Brain microvascular endothelial cell (primary cell): ENCODE measurements at places on chromosomes 1 and 21.

- DNase-seq = no peak
These were observed 349.6 kb downstream of the SMYD3 start for GRCh38 chr1:246157516-246157915.

DNA sequence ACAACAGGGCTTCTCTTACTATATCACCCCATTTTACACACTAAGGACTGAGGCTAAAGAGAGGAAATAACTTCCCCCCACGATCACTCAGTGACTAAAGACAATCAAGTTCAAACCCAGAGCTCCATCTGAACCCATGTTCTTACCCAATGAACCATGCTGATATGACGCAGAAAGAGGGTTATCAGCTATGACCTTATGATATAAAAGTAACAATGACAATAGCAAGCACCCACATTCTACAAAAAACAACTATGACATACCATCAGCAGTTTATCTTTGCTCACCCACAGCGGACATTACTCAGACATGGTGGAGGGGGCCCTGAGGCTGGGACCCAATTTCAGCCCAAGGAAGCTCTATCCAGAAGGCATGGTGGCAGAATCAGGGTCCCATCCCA is 75.7 kb downstream of the PTPN14 start:
- peak; percentile 46 for DNase-seq

DNA sequence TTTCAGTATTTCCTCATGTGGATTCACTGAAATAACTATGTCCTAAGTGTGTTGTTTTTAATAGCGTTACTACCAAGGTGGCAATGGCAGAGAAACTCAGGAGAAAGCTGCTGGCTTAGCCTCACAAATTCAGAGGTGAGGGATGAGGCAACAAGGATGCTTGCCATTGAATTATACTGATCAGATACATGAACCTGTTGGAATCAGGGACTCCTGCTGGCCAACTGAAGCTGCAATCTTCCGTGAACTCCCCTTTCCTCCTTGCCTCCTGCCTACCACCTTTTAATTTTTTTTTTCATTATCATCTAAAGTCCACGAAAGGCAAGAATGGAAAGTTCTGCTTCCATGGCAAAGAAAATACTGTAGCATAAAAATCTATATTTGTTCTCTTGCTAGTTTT is 254.7 kb downstream of the NFIA start:
- DNase-seq = no peak

GRCh38 chr1:31791131-31791858 is 24.5 kb downstream of the SPOCD1 start:
- DNase-seq = no peak

- DNase-seq = no peak
These were observed 1.3 kb downstream of the TMEM79 start for GRCh38 chr1:156285437-156285836.

DNA sequence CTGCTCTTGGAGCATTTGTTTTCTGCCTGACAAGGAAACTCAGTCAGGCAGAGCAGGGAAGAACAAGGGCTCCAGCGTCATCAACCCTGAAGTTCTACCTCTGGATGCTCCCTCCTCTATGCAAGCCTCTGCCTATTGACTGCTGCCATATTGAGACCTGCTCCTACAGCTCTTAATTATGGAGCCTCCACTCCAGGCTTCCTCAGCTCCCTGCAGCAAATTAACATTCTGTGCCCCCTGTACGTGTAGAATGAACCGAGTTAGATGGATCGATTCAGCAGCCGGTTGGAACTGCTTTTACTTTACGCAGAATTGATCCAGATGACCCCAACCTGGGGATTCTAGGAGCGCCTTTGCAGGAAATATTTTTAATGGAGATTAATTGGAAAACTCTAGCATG is 68.7 kb downstream of the KIRREL1 start:
- no peak for DNase-seq

DNA sequence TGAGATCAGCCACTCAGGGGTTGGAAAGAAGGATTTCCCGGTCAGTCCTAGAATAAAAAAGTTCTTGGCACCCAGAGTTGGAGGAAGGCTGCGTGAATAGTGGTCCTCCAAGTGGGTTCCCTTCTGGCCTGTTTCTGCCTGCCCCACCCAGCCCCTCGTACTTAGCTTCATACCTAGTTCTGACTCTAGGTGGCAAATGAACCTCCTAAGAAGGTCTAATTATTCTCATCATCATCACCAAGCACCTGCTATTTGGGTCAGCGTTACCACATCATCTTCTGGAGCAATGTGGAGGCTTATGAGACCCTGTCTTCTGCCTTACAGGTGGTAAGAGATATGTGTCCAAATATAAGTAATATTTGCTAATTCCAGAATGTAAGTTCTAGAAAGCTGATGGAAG is 35.9 kb upstream of the NFASC start:
- DNase-seq = no peak

GRCh38 chr21:15749082-15749860 is 19.5 kb downstream of the USP25 start:
- DNase-seq = no peak

GRCh38 chr1:19757641-19758040 is 42.1 kb downstream of the TMCO4 start:
- DNase-seq = no peak

GRCh38 chr1:150987924-150988323 is 5.8 kb downstream of the ANXA9 start:
- DNase-seq = no peak

DNA sequence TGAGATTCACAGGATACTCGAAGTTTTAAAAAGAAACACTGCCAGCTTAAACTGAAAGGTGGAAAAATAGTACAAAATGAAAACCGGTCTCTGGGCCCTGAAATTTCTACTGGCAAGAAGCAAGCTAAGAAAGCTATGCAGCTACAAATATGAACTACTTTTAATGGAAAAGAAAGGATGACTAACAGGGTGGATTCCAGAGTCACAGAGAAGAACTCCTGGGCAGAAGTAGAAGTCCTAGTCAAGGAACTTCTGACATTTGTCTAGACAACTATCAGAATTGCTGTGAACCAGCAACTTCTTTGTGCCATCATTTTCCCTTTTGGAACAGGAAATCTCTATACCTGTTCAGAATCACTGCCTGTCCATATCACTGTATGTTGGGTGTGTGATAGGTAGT is 38.1 kb downstream of the CD160 start:
- DNase-seq = no peak

GRCh38 chr1:209584231-209584672 is 738 bp downstream of the CAMK1G start:
- DNase-seq = no peak

GRCh38 chr1:156935505-156936128 is 15.2 kb downstream of the LRRC71 start:
- no peak for DNase-seq

- no peak for DNase-seq
These were observed 1.6 kb downstream of the SYT2 start for GRCh38 chr1:202708456-202709275.

- no peak for DNase-seq
These were observed 163.4 kb upstream of the SGIP1 start for GRCh38 chr1:66370462-66370971.

GRCh38 chr21:35682904-35683549 is 377.3 kb downstream of the SETD4 start:
- DNase-seq = no peak

DNA sequence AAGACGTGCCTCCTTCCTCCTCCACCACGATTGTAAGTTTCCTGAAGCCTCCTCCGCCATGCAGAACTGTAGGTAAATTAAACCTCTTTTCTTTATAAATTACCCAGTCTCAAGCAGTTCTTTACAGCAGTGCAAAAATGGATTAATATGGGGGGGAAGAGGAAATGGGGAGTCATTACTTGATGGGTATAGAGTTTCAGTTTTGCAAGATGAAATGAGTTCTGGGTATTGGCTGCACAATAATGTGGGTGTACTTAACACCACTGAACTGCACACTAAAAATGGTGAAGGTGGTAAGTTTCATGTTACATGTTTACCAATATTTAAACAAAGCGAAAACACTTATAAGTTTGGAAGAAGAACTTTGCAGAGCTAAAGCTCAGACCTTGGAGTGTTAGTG is 24.3 kb upstream of the DISP1 start:
- DNase-seq = no peak

GRCh38 chr21:30206551-30207251 is 9.2 kb downstream of the CLDN8 start:
- peak; percentile 71 for DNase-seq

- no peak for DNase-seq
These were observed 29.9 kb upstream of the POU2F1 start for GRCh38 chr1:167190747-167191237.

DNA sequence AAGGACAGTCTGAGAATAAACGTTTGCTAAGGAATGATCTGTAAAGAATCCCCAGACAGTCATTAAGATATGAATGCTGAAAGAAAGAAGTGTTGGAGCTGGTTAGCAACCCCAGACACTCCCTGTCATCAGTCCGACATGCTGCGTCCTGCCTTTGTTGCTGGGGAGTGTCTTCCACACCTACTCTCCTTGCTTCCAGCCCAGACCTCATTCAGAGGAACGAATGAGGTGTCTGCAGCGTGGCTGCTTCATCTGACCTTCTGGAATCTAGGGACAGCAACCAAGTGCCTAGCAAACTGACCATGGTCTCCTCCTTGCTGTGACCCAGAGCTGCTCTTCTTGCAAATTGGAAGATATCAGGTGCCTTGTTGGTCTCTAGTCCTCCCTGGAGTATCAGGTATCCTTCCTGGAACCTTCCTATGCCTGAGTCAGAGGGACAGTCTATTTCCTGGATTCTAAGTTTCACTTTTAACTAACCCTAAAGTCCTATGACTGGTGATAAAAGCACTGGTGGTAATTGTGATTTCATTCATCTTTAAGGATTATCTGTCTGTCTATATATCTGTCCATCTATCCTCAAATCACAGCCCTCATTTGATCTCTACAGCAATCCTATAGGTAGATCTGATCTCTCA is 45.3 kb downstream of the NFASC start:
- no peak for DNase-seq

DNA sequence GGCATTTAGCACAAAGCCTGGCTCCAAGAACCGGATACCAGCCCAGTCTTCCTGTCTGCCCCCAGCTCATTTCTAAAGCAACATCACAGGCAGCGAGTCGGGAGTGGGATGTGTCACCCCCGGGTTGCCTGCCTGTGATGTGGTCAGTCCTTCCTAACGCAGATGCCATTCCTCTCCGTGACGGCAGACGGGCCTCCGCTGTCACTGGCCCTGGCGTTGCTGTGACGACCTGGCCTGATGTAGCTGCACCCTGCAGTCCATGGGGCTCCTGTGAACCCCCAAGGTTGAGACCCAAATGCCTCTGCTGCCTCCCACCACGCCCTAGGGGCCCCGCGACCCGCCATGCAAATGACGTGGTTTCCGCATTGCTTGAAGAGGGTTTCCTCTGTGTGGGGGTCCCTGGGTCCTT is 12.3 kb downstream of the TNFRSF1B start:
- peak; percentile 85 for DNase-seq

DNA sequence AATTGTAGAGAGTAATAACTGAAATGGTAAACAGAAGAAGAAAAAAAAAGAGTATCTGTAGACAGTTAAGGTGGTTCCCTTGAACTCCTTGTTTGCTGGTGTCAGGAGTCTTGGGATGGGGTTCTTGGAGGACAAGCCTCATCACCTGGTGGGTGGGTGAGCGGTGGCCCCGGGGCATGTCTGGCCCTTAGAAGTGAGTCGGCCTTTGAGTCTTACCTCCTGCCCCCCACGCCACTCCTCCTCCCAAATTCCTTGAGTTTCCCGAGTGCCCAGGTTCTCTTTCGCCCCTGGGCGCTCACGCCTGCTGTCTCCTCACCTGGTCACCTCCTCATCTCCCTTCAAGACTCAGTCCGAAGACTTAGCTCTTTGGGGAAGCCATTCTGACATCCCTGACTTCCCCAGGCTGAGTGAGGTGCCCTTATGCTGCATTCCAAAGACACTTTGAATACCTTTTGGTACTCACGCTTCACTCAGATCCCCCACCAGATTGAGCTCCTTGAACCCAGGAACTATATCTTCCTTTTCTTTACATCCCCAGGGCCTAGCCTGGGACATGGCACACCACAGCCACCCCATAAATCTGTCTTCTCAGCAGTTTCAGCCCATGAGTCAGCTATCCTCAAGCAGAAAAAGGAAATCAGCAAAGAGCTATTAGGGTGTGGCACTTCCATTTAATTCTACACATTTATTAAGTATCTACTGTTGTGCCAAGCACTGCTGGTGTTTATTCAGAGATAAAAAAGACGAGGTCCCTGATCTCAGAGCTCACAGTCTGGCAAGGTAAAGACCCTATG is 13.5 kb upstream of the IKBKE start:
- DNase-seq = no peak

GRCh38 chr1:32040711-32041110 is 27.0 kb downstream of the KHDRBS1 start:
- DNase-seq = no peak

- no peak for DNase-seq
These were observed 8.5 kb downstream of the UBQLN4 start for GRCh38 chr1:156045076-156045475.

GRCh38 chr21:38959692-38960061 is 153.9 kb downstream of the ETS2 start:
- DNase-seq = no peak

DNA sequence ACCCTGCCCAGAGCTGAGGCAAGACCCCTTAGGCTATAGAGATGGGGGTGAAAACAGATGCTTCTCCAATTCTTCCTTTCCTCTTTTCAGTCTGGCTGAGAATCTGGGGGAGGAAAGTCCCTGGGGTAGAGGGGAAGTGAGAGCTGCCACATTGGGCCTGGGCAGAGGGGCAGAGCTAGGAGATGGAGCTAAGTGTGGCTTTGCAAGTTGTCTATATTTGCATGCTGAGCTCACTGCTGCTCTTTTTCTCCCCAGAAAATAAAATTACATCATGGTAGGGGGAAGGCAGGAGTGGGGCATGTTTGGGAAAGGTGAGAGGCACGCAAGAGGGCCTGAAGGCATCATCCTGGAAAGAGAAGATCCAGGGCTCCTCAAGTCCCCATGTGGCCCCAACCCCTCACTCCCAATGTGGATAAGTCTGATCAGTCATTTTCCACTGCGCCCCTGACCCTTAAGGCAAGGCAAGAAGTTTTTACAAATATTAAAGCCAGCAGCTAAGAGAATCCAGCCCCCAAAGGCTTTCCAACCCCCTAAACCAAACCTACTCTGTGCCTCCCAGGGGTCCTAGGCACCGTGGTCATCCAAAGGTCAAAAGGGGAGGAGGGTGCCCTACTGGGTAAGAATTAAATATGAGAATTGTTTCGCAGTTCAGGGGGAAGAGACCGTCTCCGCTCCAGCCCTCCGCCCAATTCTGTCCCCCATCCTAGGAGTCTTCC is 500 bp upstream of the PEA15 start:
- DNase-seq = no peak

GRCh38 chr1:23466423-23466989 is 17.5 kb downstream of the ASAP3 start:
- no peak for DNase-seq

DNA sequence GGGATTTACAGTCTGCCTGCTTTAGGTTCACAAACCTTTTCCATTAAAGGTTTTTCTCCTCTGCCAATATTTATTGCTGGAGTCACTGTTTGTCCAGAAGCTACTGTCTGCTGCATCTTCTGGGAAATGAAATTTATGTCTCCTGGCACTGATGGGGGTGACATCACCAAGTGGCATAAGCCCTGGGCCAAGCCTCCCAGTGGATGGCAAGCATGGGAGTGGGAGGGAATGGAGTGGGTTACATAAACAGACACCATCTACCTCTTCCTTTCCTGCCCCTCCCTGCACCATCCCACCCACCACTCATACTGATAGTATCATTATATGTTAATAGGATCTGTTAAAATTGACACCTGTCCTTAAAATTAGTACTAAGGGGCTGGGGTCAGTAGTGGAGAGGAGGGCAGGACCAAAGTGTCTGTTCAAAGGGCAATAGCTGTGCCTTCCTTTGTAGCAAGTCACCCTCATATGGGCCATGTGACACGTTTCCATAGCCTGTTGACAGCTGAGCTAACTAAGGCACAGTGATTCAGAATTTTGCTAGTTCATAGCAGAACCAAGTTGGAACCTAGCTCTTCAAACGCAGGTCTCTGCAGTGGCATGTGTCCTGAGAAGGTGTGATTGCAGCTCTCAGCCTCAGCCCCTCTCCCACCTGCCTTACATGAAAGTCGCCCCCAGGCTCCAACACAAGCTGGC is 71.0 kb downstream of the MAB21L3 start:
- no peak for DNase-seq
